ENCODE measurements at places on chromosomes 5 and 9.
A peak's percentile ranks its signal among the peaks of the same experiment; 100 is the strongest.

- DNase-seq = no peak
Observed at GRCh38 chr5:136985785-136986475, 513.2 kb downstream of the SPOCK1 start.

DNA sequence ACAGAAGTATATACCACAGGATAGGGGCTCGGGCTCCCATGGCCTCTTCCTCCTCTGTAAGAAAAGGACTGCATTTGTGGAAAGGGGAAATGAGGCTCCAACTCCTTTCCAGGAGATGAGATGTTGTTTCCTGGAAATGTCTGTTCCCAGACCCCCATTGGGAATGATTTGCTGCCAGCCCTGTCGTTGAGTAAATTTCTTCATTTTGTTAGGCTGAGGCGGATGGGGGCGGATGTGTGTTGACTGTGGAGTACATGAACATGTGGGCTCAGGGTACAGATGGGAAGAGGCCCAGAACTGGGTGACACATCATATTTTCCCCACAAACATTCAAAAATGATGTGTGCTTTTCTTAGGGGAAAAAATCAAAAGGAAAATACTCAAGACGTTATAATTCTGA, 28.8 kb upstream of the TNFAIP8 start:
- no peak for DNase-seq

- DNase-seq = peak; percentile 40
Observed at GRCh38 chr9:127869310-127870152, 7.9 kb downstream of the AK1 start.

GRCh38 chr9:70602321-70603019, 188.0 kb upstream of the KLF9 start:
- DNase-seq = peak; percentile 79

DNA sequence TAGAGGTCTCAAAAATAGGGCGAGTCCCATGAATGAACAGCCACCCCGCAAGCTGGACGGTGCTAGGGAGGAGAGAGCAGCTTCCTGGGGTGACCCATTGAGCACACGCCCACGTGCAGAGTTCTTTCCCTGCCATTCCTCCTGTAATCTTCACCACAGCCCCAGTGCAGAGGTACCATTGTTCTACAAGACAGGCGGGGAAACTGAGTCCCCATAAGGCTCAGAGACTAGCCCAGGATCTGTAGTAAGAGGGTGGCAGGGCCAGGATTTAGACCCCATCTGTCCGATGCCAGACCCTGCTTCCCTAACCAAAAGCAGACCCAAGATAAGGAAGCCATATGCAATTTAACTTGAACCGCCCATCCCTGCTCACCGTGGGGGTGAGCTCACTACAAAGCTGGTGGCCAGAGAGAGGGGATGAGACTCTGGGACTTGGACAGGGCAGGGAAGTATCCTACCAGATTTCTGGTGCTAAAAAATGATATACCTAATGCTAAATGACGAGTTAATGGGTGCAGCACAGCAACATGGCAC, 36.7 kb upstream of the ORM1 start:
- DNase-seq = no peak

DNA sequence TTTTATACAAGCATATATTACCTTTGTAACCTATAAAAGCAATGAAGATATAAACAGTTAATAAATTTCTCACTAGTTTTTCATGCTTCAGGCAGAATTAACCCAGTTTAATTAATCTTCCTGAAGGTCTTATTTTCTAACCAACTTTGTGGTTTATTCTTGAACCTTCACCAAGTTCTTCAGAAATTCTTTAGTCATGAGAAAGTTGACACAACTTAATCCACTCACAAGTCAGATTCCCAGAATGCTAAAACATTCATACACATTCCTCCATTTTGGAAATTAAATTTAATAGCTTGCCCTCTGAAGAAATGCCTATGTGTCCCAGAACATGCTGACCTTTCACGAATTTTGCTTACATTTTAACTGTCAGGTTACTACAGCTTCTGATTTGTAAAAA, 105.4 kb upstream of the PAM start:
- no peak for DNase-seq

GRCh38 chr9:35481347-35481975, 8.4 kb upstream of the RUSC2 start:
- peak; percentile 10 for DNase-seq

DNA sequence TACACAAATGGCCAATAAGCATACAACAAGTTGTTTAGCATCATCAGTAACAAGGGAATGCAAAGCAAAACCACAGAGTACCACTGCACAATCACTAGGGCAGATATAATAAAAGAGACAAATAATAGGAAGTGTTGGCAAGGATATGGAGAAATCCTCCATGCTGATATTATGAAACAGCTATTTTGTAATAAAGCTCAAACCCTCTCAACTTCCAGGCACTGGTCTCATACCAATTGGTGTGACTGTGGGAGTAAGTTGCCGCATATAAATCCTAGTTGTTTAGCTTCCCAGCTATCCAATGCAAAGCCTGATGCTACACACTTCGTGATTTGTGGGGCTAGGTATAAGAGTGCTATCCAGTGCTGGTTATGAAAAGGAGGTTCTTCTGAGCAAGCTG, 88.6 kb downstream of the SMIM23 start:
- no peak for DNase-seq

GRCh38 chr5:151534350-151534749, 56.8 kb downstream of the FAT2 start:
- no peak for DNase-seq

DNA sequence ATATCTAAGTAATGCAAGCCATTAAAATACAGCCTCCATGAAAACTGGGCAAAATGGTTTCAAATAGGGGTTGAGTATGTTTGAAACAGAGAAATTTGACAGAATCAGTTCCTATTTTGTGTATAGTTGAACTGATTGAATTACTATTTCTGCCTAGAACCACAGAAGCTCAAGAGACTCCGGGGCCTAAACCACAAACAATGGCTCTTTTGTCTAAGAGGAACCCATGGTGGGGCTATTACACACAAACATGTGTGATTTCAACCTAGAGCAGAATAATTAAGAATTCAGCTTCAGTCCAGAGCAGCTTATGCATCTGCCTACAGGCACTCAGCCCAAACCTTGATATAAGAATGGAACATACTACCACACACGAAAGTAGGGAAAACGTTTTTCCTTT, 171.2 kb upstream of the MPDZ start:
- no peak for DNase-seq

- DNase-seq = no peak
Observed at GRCh38 chr9:138121438-138122050, 244.0 kb downstream of the CACNA1B start.

- DNase-seq = no peak
Observed at GRCh38 chr5:99070822-99071221, 142.0 kb upstream of the CHD1 start.

DNA sequence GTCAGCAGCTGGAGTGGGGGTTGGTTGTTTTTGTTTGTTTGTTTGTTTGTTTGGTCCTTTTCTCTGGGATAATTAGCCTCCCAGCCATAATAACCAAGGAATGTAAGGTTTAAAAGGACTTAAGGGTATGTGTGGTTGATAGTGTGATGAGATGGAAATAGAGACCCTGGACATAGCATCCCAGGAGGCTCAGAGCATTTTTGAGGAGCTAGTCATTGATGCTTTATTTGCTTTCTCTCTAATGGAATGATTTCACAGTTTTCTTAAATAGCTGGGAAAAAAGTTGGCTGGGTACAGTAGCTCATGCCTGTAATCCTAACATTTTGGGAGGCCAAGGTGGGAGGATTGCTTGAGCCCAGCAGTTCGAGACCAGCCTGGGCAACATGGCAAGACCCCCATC, 45.1 kb downstream of the TTC1 start:
- no peak for DNase-seq

GRCh38 chr5:170071748-170072147, 33.9 kb upstream of the FOXI1 start:
- DNase-seq = no peak

DNA sequence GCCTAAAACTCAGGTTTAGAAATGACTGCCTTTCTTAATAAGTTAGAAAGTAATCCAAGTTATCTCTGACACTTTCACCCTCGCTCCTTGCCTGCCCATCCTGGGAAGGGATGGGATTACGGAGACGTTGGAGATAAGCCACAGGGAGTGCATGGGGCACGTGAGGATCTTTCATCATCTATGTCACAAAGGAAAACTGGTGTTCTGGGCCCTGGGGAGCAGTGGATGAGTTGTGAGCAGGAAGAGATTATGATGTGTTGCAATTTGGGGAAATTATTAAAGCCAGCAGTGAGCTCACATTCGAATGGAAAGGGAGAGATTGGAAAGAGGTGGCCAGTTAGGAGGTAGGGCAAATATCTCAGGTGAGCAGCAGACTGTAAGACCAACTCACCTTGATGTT, 12.8 kb downstream of the AFAP1L1 start:
- DNase-seq = no peak

DNA sequence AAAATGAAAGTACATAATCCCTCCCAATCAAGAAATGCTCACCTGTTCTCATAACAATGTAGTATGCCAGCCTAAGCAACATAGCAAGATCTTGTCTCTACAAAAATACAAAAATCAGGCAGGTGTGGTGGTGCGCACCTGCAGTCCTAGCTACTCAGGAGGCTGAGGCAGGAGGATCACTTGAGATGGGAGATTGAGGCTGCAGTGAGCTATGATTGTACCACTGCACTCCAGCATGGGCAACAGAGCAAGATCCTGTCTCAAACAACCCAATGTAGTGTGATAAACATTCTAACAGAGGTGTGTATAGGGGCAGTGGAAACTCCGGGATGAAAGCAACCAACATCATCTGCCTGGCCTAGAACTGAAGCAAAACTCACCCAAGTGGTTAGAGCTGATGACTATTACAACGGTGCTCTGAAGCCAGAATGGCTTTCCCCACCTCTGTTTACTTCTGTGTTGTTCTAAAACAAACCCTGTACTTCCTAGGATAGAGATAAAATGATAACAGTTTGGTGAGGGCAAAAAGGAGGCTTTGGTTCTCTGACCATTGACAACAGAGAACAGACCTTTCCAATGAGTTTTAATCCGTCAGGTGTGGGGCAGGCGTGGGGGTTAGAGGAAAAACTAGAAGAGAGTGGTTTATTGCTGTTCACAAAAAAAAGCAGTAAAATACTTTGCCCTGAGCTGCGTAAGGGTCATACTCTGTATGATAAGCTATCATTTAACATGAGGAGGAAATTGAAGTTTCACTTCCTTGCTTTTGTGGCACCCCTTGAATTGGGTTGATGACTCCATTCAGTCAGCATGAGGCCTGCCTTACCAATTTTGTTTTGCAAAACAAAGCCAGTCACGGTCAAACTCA, 18.9 kb downstream of the WNT8A start:
- DNase-seq = no peak

GRCh38 chr5:106288979-106289378, 1381.8 kb downstream of the EFNA5 start:
- DNase-seq = no peak

DNA sequence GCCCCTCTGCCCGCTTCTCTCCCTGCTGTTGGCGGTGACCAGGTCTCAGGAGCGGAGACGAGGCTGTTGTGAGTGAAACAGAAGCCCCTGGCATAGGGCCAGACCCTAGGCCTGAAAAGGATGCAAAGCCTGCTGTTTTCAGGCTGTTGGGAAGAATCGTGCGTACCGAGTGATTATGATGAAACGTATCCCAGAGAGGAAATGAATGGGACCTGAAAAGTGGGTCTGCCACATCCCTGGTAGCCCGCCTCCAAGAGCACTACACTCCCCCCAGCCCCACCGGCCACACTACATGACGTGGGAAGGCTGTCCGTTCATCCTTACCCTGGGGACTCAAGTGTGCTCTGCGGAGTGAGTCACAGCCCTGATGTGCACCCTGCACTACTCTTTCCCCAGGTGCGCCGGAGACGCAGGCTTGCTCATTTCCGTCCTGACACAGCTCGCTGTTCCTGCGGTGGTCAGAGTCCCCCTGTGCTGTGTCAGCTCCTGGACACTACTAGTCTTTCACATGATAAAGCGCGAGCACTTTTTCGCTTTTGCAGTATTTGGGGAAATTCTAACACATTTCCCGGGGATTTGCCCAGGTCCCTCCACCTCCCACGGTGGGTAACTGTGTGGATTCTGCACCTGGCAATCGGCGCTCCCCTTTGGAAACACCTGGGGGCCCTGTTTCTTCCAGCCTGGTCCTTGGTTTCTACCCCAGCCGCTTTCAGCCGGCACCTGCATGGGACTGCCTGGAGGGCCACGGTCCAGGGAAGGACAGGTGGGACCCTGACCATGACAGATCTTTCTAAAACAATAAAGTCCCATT, 91.5 kb downstream of the ANKRD33B start:
- no peak for DNase-seq

DNA sequence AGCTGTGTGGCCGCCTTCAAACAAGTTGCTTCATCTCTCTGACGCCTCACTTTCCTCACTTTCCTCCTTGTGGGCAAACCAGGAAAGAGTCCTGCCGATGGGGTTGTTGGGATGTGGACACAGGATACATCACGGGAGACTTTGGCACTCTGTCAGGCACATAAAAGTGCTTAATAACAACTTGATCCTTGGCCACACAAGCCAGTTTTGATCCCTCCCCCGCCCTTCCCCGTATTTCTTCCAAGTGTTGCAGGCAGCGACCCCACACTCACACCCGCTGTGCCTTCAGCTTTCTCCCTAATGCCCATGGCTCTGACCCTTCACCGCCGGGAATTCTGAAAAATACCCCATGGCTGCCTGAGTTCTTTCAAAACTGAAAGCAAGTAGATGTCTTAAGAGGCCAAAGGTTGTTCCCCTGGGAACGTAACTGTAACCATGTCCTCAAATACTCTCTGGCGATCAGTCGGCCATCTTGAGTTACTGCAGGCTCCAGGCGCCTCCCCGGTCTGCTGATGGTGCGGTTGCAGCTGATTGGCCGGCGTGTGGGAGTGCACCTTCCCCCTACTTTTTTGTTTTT, 59.8 kb downstream of the ARHGEF37 start:
- no peak for DNase-seq

GRCh38 chr5:111997711-111998110, 240.7 kb upstream of the NREP start:
- no peak for DNase-seq

DNA sequence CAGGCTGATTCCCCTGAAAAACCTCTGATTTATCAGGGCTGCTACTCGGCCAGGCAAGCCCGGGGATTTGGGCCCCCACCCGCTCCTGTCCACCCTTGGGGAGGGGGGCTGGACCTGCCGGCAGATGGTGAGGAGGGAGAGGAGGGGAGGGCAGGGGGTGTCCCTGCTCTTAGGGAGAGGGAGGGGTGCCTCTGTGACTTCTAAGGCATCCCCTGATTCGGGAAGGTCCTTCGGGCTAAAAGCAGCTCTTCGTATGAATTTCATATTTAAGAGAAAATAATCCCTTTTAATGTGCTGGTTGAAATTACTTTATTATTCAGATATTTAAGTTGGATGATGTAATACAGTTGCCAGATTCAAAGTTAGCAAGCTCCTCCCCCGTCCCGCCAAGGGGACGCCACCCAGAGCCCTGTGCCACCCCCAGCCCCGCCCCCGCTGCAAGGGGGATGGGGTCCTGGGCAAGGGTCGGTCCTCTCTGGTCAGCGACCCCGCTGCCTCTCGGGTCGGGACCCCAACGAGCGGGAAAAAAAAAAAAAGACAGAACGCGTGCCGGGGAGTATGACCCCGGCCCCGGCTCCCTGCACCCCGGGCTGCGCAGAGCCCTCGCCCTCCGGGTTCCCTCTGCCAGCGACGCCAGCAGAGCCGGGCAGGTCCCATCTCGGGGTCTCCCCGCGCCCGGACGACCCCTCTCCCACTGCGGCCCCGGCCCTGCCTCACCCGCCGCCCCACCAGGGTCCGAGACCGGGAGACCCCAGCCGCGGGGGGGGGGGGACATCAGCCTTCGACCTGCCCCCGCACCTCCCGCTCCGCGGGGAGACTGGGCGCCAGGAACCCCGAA, 12.4 kb downstream of the LHX3 start:
- DNase-seq = no peak

Measured in NCI-H2029 treated with DMSO at 0.1 percent for 48 hours (cell line).